ENCODE measurements at places on chromosomes 6 and 20. TPM values are rescaled to one million over a fixed set of nuclear protein-coding genes. Genes with fewer than 3 reads are reported as not detected.

The BCAS4 gene
- total RNA-seq: 24.0 TPM

The WFDC12 gene
- not detected for total RNA-seq

The PTK6 gene
- total RNA-seq: not detected

The DPPA5 gene
- total RNA-seq: not detected

The TRAPPC3L gene
- not detected for total RNA-seq

The TREM2 gene
- not detected for total RNA-seq

The LZTS3 gene
- total RNA-seq: 3.1 TPM

The HIVEP2 gene
- 8.9 TPM for total RNA-seq

The AGPAT4 gene
- 8.6 TPM for total RNA-seq

The FNDC11 gene
- total RNA-seq: 1.7 TPM

The SLC32A1 gene
- total RNA-seq: not detected

The MUC22 gene
- total RNA-seq: 0.06 TPM

The RSPO4 gene
- 1.2 TPM for total RNA-seq

The TMC2 gene
- total RNA-seq: not detected

The CST4 gene
- total RNA-seq: not detected

The CGA gene
- total RNA-seq: not detected

The FAM209A gene
- not detected for total RNA-seq

The C20orf202 gene
- not detected for total RNA-seq

The OLIG3 gene
- total RNA-seq: not detected

The RAB44 gene
- total RNA-seq: under 0.01 TPM
